ENCODE measurements at places on chromosomes 7 and 10. TPM values are rescaled to one million over a fixed set of nuclear protein-coding genes. Genes with fewer than 3 reads are reported as not detected.

ZCWPW1 gene
- total RNA-seq: 8.0 TPM

PAXIP1 gene
- total RNA-seq: 14.0 TPM

LBX1 gene
- total RNA-seq: not detected

CHAT gene
- total RNA-seq: not detected

- DNase-seq: peak; percentile 82
Measured at GRCh38 chr7:5428478-5429252, 5.0 kb upstream of the TNRC18 start.
